ENCODE measurements at places on chromosomes 6 and 20.

DNA sequence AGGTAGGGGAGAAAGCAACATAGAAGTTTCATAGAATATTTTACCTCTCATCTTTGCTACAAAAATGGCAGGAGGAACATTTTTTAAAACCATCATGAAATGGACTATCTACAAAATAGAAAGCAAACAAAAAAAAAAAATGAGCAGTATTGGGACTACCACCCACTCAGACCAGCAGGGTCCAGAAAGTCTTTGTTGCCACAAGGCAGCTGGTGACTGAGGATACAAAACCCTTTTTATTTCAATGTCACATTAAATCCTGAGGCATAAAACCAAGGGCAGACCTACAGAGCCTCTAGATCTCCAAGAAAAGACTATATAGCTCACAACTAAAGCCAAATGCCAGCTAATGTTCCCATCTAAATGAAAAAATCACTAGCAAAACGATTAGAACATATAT, 282.2 kb downstream of the PTPRK start:
- no peak for DNase-seq

DNA sequence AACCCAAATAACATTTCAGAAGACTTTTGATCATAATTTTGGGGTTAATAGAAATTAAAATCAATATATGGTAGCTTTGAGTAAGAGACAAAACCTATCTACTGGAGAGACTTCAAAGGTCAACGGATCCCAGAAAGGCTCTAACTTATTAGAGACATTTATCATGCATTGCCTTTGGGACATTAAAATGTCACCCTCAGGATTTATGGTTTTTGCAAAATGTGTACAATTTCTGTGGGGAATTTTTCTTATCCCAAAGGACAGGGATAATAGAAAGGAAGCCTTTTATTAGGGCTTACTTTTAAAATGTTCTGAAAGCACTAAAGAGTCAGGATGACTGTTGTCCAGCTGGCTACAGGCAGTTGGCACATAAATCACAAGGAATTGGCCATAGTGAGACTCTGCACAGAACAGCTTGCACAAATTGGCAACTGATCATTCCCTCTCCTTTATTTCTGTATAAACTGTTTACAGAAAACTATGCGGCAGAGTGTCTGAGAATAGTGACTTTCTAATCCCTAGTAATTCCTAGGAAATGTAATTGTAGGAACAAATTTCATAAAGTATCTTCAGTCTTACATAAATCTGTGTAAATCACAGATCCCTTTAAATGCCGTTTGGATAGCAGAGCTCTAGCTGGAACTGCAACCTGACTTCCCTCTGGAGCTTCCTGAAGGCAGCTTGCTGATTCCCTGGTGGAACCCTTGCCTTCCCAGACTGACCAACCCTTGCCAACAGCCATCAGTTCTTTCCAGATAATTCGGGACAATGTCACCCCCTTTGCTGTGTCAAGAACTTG, 201.1 kb upstream of the PREP start:
- no peak for DNase-seq

GRCh38 chr6:4253604-4254231, 118.3 kb upstream of the ECI2 start:
- DNase-seq: no peak

DNA sequence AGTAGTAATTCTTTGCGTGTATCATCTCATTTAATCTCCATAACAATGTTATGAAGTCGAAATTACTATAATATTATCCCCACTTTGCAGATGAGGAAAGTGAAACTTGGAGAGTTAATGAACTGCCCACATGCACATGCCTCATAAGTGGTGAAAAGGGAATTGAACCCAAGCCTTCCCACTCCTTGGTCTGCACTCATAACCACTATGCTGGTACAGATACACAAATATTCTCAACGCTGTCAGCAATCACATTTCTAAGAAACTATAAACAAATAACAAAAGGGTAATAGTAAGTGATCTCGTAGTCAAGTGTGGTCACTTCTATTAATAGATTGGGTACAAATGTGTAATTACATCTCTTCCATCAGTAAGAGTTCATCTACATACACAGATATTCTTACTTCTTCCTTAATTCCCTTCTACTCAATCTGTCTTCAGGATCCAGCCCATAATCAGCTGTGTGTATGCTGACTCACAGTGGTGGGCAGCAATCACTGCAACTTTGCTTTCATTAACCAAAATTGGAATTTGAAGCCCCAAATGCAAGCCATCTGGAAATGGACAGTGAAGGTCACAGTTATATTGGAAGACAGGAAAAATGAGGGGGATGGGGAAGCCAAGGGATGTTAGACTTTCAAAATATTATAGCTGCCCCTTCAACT, 6.6 kb downstream of the PRSS35 start:
- DNase-seq: no peak

- DNase-seq: no peak
Observed at GRCh38 chr20:15734052-15734451, 839.2 kb downstream of the KIF16B start.

DNA sequence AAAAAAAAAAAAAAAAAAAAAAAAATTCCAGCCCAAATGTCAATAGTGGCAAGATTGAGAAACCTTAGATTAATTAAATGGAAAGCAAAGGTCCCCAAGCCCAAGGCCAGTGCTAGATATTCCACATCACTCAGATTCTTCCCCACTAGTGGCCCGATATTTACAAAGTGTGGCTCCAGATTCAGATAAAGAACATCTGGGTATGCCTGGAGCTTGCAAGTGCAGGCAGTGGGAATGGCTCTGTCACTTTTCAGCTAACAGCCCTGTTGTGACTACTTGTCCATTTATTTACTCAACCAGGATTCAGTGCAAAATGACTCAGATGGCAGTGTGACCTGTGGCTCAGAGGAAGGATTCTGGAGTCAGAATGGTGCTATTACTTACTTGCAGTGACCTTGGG, 8.2 kb upstream of the KCNB1 start:
- DNase-seq: no peak

DNA sequence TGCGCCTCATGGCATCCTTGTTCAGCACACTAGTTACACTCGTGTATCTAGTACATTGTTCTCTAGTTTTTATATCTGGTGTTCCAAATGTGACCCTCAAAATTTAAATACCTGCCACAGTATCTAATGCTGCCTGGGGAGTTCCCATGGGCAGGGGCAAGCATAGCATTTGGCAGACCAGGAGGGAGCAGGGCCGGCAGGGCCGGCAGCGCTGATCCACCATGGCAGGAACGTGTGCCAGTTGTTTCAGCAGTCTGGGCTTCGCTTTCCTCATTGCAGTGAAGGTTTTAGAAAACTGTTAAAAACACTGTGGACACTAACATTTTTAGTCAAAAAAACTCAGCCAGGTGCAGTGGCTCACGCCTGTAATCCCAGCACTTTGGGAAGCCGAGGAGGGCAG, 19.2 kb downstream of the NANP start:
- DNase-seq: no peak

GRCh38 chr6:13563009-13563408, 11.4 kb upstream of the SIRT5 start:
- no peak for DNase-seq

DNA sequence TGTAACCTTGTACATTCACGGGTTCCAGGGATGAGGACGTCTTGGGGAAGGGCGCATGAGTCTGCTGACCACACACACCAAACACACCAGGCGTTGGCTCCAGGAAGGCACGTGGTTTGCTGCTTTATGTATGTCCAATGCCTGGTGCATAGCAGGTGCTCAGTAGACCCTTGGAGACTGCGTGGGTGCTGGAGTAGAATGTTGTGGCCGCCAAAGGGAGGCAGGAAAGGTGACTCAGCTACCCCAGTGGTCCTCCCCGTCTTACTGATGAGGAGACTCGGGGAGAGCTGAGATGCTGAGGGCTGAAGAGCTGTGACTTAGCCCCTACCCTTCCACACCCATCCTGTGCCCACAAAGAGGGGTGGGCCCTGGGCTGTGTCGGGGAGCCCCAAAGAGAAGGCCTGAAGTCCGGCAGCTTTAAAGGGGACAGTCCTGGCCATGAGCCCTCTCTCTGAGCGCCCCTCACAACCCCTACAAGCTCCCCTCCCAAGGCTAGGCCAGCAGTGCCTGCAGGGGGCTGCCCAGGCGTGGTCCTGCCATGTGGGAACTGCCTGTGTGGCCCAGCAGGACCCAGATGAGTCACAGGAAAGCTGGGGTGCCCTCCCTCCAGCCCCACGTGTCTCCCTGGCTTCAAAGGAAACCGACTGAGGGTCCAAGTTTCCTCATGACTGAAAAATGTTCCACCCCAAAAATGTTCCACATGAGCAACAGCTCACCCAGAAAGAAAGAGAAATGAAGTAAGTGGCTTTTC, 28.0 kb upstream of the PTGIS start:
- no peak for DNase-seq

DNA sequence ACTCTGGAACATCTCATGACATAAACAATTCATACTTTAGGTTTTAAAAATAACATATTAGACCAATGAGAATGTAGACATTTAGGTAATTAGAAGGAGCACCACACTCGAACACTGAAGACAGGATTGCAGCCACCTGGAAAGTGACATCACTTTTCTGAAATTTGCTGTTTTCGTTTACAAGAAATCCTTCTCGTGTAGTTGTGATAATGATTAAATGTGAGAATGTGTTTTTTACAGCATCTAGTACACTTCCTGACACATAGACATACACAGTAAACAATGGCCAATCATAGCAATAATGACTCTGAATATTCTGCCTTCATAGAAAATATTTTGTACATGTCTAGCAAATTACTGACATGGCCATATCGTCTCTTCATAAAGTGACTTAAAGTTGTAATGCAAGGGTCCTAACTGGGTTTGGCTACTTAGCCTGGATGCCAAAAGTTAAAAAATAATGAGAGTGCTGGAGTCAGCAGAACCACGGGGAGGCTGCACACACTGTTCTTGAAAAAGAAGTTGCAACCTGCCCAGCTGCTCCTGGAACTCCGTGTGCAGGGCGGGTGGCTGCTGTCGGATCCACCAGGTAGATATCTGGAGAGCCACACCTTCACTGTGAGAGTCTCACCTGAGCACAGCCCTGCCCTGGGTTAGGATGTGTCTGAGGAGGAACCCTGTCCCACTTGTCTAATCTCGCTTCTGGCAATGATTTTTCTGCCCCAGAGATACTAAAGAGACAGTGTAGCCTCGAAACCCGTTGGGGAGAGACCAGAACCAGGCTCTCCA, 212.9 kb downstream of the QKI start:
- DNase-seq: no peak

GRCh38 chr6:92906385-92906784, 513.0 kb downstream of the EPHA7 start:
- no peak for DNase-seq

DNA sequence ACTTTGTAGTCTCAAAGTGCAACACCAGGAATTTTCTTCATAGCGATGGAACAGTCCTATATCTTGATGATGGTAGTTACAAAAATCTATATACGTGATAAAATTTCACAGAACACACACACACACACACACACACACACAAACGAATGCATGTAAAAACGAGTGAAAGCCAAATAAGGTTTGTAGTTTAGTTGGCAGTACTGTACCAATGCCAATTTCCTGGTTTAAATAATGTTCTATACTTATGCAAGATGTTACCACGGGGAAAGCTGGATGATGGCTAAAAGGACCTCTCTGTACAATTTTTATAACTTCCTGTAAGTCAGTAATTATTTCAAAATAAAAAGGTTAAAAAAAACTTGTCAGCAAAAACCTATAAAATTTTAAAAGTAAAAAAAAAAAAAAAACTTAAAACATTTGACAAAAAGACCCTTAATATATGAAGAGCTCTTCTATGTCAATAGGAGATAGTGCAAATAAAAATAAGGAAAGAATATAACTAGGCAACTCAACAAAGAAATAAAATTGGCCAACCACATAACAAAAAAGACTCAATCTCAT, 37.6 kb downstream of the PDSS2 start:
- DNase-seq: no peak

- no peak for DNase-seq
Observed at GRCh38 chr20:58691773-58692578, 624 bp upstream of the NPEPL1 start.

- no peak for DNase-seq
Observed at GRCh38 chr6:167817729-167818128, 9.0 kb upstream of the AFDN start.

- no peak for DNase-seq
Observed at GRCh38 chr6:132023490-132023889, 72.3 kb upstream of the CCN2 start.

DNA sequence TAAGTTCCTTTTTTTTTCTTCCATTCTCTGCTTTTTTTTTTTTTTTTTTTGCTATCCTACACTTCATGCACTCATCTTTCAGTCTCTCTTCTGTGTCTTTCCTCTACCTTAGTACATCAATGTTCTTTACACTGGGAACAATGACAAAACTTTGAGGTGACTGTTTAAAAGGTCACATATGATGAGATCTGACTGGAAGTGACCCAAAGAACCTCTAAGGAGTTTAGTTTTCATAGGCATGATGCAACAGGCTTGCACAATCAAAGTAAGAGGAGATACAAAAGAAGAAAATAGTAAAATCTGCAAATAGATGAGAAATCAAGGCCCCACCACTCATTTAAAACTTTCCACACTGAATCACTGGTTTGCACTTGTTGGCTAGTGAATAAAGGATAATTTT, 840.8 kb downstream of the TBC1D32 start:
- no peak for DNase-seq

- peak; percentile 33 for DNase-seq
Observed at GRCh38 chr6:87742106-87742505, 40.1 kb upstream of the AKIRIN2 start.

DNA sequence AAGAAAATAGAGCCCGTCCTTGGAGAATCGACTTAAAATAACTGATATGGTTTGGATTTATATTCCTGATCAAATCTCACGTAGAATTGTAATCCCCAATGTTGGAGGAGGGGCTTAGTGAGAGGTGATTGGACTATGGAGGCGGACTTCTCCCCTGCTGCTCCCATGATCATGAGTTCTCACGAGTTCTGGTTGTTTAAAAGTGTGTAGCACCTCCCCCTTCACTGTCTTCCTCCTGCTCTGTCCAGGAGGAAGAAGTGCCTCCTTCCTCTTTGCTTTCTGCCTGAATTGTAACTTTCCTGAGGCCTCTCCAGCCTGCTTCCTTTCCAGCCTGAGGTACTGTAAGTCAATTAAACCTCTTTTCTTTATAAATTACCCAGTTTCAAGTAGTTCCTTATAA, 529.2 kb downstream of the HAO1 start:
- DNase-seq: no peak

- peak; percentile 18 for DNase-seq
Observed at GRCh38 chr6:33856655-33857054, 52.9 kb upstream of the MLN start.

DNA sequence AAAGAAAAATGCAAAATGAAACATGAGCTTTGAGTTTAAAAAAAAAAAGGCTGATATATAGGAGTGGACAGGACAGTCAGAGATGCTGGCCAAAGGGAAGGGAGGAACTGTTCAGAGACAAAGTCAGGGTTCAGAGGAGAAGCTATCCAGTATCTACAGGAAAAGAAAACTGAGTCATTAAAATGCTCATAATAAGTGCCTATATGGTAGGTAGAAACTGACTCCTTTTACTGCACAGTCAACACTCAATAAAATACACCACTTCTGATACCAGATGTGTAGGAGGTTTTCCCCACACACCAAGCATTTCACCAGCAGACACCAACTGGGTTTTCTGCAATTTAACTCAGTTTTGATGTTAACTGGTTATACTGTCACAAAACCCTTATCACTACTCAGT, 32.9 kb downstream of the FRK start:
- no peak for DNase-seq

GRCh38 chr20:31857861-31858759, 12.2 kb downstream of the DUSP15 start:
- no peak for DNase-seq

- DNase-seq: no peak
Observed at GRCh38 chr6:159080217-159080976, 35.6 kb upstream of the TAGAP start.

- no peak for DNase-seq
Observed at GRCh38 chr6:151054306-151054705, 185.5 kb upstream of the AKAP12 start.

GRCh38 chr6:4888841-4889240, 112.6 kb downstream of the CDYL start:
- no peak for DNase-seq
